CD4-positive, alpha-beta T cell treated with Interleukin-2 at 100 ng/mL for 4 hours (primary cell): ENCODE measurements at places on chromosomes 11 and 22.
A peak's percentile ranks its signal among the peaks of the same experiment; 100 is the strongest.

- DNase-seq = no peak
Observed at GRCh38 chr11:113411536-113411935, 24.0 kb downstream of the ANKK1 start.

DNA sequence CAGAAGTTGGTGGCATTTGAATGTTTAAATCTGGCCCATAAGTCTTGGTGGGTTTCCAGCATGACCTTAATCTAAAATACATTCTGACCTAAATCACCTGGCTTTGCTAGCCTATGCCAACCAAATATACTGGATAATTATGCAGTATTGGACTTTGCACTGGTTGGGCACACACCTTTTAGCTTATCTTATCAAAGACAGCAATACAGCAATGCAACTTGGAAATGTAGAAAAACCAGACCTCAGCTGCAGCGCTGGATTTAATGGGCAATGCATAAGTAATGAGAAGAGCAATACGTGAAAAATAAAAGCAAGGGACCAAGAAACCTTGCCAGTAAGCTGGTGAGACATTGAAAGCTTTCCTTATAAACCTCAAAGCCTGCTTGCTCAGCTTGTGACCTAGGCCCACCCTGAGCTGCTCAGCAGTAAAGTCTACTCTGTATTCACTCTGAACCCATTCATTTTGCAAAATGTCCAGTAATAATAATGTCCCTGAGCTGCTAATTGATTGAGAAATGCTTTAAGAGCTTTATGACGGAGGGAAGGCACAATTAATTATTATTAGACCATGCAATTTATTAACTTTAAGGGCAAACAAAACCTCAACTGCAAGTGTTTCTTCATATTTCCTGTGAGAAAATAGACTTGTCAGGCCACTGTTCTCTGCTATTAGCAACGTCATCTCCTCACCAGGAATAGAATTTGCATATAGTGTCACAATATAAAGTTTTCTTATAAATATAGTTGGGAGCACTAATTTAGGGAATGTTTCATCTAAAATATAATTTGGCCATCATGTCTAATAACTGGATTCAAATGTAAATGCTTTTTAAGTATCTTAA, 49.4 kb upstream of the CEP295 start:
- no peak for DNase-seq

GRCh38 chr22:36405671-36406538, 18.1 kb upstream of the MYH9 start:
- DNase-seq = peak; percentile 75

DNA sequence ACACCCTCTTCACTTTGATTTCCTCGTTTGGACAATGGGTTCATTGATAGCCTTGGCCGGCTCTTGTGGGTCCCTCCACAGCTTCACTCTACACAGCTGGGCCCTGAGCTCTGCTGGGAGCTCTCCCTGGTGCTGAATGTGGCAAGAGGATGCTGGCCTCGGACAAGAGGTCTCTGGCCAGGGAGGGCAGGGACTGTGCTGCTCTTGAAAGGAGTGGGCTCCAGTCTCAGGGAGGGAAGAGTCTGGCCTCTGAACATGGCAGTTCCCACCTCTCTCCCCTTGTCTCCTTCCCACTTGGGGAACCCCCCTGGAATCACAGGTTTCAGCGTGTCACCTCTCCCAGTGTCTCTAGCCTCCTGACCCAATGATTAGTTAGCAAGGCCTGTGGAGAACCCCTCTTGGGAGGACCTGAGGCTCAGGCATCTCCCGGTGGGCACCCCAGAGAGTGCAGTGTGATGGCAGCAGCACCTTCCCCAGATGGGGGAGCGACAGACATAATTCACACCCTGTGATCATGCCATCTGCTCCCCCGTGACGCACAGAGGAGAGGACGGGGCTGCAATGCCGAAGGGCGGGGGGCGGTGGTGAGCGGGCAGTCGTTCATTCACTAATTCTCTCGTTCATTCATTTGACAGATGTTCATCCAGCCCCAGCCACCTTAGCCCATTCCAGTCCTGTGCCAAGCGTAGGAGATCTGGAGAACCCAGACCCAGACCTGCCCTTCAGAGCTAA, 2.8 kb upstream of the CABP7 start:
- peak; percentile 3 for DNase-seq

- DNase-seq = no peak
Observed at GRCh38 chr11:111091321-111091938, 154.1 kb upstream of the POU2AF2 start.

DNA sequence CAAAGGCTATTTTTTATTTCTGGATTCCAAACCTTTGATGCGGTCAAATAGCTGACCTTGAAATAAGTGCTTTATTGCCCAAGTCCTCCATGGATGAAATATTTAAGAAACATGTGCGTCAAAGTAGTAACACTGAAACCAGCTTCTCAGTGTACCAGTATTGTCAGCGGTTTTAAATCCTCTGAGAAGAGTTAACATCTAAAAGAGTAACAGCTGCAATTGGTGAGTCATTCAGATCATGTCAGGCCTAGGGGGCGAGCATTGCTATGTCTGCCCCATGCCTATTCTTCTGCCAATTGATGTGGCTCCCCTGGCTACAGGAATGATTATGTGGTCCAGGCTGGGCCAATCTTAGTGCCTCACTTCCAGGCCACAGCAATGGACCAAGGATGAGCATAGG, 263.3 kb upstream of the SORL1-AS1 start:
- DNase-seq = no peak
